Left lung (tissue), 14 donors: ENCODE measurements at places on chromosomes 2 and 18. TPM values are rescaled to one million over a fixed set of nuclear protein-coding genes. Genes with fewer than 3 reads are reported as not detected.

The HAAO gene
- 32.3 TPM for polyA plus RNA-seq

DNA sequence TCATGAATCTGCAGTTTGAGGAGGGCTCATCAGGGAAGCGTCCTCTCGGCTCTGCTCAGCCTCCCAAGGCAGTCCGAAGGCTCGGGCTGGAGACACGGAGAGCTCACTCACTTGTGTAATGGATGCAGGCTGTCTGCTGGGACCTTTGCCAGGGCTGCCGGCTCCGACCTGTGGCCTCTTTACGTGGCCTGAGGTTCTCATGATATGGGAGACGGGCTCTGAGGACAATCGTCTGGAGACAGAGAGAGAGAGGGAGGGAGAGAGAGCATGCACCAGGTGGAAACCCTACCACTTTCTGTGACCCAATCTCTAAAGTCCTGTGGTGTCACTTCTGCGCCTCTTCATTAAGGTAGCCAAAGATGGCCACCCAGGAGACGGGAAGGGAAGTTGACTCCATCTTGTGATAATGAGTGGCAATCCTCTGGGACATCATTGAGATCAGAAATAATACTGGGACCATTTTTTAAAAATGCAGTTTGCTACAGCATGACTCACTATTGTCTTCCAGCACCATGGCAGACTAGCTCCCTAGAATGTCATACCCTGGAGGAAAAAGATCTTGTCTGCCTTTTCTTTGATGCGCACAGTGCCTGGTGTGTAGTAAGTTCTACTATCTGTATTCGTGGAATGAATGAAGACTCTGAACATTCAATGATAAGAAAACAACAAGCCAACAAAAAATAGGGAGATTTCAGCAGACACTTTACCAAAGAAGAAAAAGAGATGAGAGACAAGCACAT is 60.2 kb downstream of the CD8B2 start:
- no peaks in the 10 kb centered on the region for H3K36me3 ChIP-seq
- H3K4me3 ChIP-seq, result no peak overlapping the region
- peaks cover 26% of the 10 kb centered on the region for H3K27me3 ChIP-seq
- H3K4me1 ChIP-seq, result no peaks in the 10 kb centered on the region
- H3K27ac ChIP-seq, result no peak overlapping the region

DNA sequence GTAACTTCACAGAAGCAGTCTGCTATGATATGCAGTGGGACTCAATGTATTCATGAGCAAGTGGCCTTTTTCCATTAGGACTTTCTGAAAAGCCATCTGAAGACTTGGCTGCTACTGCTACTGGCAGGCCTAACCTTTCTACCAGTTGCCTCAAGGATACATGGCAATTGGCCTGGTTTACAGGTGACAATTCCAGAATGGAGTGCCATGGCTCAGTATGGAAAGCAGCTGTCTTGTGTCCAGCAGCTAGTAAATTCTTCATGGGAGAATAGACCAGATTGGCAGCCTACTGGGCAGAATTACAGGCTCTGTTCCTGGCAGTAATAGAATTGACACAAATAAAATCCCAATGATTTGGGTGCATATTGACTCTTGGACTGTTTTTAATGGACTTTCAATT is 12.6 kb upstream of the TMX3 start:
- H3K36me3 ChIP-seq, result no peaks in the 10 kb centered on the region
- H3K27ac ChIP-seq, result no peak overlapping the region
- H3K4me3 ChIP-seq, result no peak overlapping the region
- H3K4me1 ChIP-seq, result peaks cover under 1% of the 10 kb centered on the region
- no peaks in the 10 kb centered on the region for H3K27me3 ChIP-seq

GRCh38 chr2:236793023-236794011 is 223.7 kb downstream of the ACKR3 start:
- no peaks in the 10 kb centered on the region for H3K36me3 ChIP-seq
- no peak overlapping the region for H3K4me3 ChIP-seq
- no peak for DNase-seq
- H3K27me3 ChIP-seq, result peaks cover 38% of the 10 kb centered on the region

GRCh38 chr2:119008108-119008507 is 66.1 kb downstream of the MARCO start:
- no peaks in the 10 kb centered on the region for H3K36me3 ChIP-seq
- H3K4me3 ChIP-seq, result no peak overlapping the region
- no peak overlapping the region for H3K27ac ChIP-seq
- H3K27me3 ChIP-seq, result peaks cover 46% of the 10 kb centered on the region
- H3K4me1 ChIP-seq, result no peaks in the 10 kb centered on the region
- DNase-seq, result no peak
